ENCODE measurements at places on chromosomes 1 and 21.

GRCh38 chr1:30051777-30052176, 671.6 kb downstream of the MATN1 start:
- DNase-seq = no peak

DNA sequence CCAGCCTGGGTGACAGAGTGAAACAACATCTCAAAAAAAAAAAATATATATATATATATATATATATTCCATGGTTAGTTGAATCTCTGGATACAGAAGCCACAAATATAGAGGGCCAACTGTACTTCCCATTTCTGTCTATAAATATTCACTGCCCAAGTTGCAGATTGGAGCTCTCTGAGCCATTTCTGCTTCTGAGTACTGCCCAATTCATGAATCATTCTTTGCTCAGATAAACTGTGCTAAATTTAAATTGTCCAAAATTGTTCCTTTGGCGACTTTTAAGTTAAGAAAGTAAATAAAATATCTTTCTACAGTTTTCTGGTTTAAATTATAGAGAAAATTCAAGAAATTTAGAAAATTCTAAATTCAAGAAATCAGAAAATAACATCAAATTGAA, 23.2 kb upstream of the C1orf146 start:
- DNase-seq = no peak

- DNase-seq = no peak
These were observed 187.1 kb downstream of the GREM2 start for GRCh38 chr1:240424740-240425464.

DNA sequence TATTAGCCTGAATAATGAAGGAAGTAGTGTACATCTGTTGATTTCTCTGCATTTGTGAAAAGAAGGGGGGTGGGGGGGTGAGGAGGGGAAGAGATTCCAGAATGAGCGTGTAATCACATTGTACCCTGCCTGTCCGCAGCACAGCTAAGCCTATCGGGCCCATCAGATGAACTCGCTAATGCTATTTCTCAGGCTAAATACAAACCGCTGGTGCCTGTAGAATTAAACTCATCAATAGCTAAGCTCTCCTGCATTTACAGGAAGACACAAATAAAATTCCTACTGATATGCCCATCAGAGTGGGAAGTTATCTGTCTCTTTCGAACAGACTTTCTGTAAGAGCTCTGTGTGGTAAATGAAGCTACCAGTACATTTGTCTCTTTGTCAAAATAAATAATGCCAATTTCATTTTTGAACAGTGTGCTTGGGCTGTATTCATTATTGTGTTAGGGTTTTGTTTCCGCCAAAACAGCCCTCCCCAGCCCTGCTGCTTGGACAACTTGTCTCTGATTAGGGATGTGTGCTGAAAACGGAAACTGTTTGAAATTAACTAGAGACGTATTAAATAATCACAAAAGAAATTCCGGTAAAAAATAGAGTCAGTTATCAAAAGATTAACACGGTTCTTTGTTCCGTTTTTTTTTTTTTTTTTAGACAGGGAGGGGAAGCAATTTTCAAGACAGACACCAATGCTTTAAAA, 305.4 kb downstream of the TTLL7 start:
- no peak for DNase-seq

- no peak for DNase-seq
These were observed 265.1 kb upstream of the NEGR1 start for GRCh38 chr1:72547412-72547811.

GRCh38 chr1:84540759-84541158, 33.5 kb downstream of the CTBS start:
- DNase-seq = no peak

GRCh38 chr21:15063081-15063813, 1.6 kb downstream of the NRIP1 start:
- DNase-seq = peak; percentile 32

Data from stimulated activated CD4-positive, alpha-beta T cell treated with anti-CD3 and anti-CD28 coated beads, Interleukin-4, amount 100 ng/mL, for 4 hours (primary cell).